CD4-positive, alpha-beta T cell treated with Interleukin-15 for 4 hours (primary cell): ENCODE measurements at places on chromosomes 7 and 10.

GRCh38 chr7:55066524-55066923, 47.7 kb downstream of the EGFR start:
- no peak for DNase-seq

DNA sequence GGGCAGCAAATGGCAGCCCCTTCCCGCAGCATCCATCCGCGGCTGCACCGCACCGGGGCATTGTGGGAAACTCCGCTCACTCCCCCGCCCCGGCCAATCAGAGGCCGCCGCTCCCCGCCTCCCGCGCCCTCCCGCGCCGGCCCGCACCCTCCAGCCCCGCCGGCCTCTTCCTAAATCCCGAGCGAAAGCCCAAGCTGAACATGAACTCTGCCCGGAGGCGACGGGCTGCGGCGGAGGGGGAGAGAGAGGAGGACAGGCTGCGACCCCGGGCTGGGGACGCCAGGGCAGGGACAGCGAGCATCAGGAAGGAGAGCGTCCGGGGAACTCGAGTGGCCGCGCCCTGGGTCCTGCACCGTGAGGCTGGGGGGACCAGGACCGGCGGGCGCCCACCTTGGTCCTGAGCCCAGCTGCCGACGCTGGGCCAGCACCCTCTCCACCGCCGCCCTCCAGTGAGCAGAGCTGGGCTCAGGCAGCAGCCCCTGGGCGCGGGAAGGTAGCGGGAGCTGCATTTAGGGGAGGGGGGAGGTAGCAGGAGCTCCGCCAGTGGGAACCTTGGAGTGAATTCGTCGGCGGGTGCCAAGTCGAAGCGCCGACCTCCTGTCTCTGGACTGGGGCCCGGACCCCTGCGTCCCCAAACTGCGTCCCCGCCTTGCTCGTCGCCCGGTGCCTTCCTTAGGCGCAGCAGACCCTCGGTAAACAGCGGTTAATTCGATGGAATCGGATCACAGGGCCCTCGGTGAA, at the start of gene DGKI:
Gene DGKI, minus strand, starts transcription at position 148 of the 741 bp plus-strand sequence.
- no peak for DNase-seq

- peak; percentile 64 for DNase-seq
Observed at GRCh38 chr10:31759124-31759798, 169.4 kb downstream of the ARHGAP12 start.

DNA sequence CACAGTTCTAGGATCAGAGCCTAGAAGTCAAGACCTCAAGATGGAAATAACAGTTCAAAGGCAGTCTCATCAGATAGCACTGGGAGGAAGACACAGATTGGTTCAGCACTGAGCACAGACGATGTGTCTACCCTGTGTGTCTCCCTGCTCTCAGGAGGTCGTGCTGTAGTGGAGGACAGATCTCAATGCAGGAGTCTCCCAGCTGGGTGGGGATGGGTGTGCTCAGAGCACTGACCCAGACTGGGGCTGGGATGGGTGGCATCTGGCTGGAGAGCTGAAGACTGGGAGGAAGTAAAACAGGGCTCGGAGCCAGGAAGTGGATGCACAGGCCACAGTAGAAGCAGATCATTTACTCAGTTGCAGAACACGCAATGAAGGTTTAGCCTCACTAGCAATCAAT, 69.5 kb upstream of the GDF10 start:
- DNase-seq = no peak

- no peak for DNase-seq
Observed at GRCh38 chr7:113464096-113464855, 345.9 kb upstream of the SMIM30 start.

GRCh38 chr7:115009736-115010440, 88.0 kb downstream of the MDFIC start:
- no peak for DNase-seq

DNA sequence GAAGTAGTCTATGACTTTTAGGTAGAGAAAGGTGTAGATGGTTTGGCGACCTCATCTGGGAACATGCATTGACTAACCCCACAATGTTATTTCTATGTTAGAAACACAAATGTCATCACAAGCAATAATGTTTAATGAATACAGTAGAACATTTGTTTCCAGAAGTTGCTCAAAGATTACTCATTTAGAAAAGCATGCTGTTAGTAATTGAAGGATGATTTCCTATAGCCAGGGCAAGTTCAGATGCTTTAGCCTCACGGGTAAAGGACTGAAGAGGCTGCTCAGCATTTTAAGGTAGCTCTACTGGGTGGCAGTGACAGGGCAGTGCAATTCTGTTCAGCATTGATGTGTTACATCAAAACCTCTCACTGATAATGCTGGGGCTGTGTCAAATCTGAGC, 199.3 kb upstream of the FZD1 start:
- DNase-seq = no peak

- DNase-seq = no peak
Observed at GRCh38 chr7:44549457-44549856, 8.3 kb upstream of the NPC1L1 start.
